ENCODE measurements at places on chromosomes 16 and 17.

- peak; percentile 39 for DNase-seq
Measured at GRCh38 chr17:42067371-42068091, 17.1 kb upstream of the C17orf113 start.

DNA sequence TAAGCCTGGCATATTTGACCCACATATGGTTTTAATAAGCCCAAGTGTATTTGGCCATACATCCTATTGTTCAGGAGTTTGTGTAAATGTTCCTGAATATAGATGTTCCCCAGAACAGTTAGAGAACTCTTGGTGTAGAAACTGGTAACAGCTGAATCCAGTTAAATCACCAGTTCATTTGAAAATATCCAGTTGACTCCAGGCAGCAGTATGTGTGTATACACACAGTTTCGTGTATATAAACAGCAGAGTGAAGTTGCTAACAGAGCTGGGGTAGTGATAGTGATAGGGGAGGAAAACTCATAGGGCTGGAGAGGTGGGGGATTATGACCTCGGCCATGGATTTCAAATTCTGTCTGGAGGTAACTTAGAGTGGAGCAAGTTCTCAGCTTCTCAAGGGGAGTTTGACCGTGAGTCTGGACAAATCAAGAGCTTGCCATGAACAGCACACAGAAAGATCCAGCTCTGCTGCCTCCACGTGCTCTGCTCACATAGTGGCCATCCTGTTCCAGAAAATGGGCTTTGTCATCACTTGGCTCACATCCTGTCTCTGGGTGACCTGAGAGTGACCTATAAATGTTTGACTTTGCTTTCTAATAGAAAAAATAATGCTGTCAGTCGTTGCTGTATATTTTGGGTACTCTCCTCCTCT, 30.6 kb upstream of the MMD start:
- DNase-seq = no peak

GRCh38 chr17:55069983-55070529, 101.5 kb downstream of the STXBP4 start:
- no peak for DNase-seq

DNA sequence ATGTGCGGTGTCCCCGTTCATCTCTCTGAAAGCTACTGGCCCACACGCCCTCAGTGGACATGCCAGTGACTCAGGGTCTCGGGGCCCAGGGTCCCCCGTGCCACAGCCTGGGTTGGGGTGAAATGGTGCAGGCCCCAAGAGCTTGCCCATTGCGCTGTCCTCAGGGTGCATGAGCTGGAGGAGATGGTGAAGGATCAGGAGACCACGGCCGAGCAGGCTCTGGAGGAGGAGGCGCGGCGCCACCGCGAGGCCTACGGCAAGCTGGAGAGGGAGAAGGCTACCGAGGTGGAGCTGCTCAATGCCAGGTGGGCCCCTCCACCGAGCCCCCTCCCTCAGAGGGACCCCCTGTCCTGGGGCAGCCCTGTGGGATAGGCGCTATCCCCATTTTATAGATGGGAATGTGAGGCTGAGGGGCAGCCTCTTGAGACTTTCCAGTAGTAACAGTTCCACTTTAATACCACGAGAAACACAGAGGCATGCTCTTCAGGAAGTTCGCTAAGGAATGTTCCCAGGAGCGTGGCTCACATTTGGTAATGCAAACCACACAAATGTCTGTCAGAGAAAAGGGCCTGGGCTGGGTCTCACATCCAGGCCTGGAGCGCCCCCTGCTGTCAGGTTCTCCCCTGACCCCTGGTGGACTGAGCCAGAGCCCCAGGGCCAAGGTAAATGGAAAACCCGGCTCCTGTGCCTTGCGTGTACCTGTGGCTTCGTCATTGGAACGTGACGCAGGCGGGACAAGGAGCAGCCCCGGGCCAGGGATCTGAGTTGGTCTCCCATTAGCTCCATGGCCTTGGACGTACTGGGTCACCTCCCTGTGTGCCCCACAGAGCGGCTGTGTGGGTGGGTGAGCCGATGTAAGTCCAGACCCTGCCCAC, 133.7 kb downstream of the RAB11FIP4 start:
- DNase-seq = peak; percentile 72

DNA sequence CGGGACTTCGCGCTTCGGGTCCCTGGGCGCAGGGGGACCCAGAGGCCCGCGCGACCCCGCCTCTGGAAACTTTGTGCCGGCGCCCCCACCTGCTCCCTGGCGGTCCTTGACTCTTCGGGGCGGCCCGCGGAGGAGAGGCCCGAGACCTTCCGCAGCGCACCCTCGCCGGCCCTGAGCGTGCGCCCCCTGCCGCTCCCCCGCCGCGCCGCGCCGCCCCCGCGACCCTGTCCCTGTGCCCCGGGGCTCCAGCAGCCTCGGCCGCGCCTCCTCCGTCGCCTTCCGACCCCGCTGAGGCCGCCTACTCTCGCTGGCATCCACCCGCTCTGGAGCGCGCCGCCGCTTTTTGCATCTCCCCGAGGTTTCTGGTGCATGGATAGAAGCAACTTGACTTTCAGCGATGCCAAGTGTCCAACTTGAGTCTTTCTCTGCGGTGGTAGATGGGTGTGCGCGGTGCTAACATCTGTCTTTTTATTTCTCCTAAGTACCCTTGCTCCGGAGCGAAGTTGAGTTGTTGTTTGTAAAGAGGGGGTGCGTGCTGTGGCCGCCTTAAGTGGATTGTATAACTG, 414 bp downstream of the DUSP14 start:
- peak; percentile 28 for DNase-seq

- no peak for DNase-seq
Measured at GRCh38 chr17:15267996-15268395, 2.9 kb upstream of the PMP22 start.

DNA sequence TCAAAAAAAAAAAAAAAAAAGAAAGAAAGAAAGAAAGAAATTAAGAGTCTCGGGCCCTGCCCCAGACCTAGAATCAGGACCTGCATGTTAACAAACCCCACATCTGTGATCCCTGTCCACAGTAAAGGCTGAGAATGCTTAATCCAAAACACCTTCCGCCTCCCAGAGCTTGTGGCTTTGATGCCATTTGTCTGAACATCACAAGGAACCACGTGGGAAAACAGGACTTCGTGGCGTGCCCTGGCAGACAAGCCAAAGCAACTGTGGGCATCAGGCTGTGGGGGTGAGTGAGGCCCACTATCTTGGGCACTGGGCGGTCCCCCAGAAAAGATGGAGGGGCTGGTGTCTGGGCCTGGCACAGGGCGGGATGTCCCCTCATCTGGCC, 173.4 kb upstream of the CIBAR2 start:
- no peak for DNase-seq
